ENCODE measurements at places on chromosomes 1 and 21.
A peak's percentile ranks its signal among the peaks of the same experiment; 100 is the strongest.

- DNase-seq: no peak
Observed at GRCh38 chr1:97796711-97797110, 124.1 kb downstream of the DPYD start.

GRCh38 chr1:174480324-174480723 is 32.6 kb downstream of the GPR52 start:
- no peak for DNase-seq

GRCh38 chr1:22845398-22845935 is 127.2 kb downstream of the LACTBL1 start:
- no peak for DNase-seq

DNA sequence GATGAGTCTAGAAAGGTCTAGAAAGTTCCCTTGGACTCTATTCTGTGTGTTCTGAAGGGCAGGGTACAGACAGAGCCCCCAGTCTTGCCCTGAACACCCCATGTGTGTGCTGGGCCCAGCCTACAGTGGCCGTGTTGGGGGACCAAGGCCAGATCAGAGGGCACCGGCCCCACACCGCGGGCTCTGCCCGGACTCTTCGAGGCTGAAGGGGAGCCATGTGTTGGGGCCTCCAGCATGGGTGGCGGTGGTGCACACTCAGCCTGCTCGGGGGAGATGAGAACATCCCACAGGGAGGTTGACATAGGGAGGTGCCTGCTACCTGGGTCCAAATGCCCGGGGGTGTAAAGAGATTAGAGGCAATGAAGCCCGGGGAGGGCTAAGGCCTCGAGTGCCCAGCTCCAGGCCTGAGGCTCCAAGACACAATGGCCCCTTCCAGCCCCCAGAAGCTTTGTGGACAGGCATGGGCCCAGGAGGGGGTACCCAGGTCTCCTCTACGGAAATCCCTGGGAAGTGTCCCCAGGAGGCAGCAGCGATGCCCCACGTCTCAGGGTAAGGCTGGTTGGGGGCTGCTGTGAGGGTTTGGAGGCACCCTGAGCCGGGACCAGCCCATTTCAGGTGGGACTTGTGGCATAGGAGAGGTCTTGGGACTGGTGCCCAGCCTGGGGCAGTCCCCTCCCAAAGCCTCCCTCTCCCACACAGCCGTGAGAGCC is 12.1 kb downstream of the ARHGEF16 start:
- no peak for DNase-seq

DNA sequence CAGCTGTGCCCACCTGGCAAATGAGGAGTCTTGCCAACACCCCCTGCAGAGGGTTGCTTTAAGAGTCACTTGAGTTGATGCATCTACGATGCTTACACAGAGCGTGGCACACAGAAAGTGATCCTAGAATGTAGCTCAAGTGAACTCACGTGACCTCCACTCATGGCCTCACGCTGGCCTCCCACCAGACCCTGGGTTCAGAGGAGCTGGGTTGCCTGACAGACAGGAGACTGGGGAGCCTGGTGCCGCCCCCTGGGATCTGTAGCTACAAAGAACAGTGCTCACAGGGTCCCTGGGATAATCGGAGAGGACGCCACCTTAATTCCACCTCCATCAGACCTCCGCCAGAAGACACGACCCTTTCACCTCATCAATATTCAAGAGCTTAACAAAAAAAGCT is 81.4 kb upstream of the CASZ1 start:
- DNase-seq: no peak

- DNase-seq: no peak
Observed at GRCh38 chr21:42199868-42200463, 19.0 kb upstream of the ABCG1 start.

DNA sequence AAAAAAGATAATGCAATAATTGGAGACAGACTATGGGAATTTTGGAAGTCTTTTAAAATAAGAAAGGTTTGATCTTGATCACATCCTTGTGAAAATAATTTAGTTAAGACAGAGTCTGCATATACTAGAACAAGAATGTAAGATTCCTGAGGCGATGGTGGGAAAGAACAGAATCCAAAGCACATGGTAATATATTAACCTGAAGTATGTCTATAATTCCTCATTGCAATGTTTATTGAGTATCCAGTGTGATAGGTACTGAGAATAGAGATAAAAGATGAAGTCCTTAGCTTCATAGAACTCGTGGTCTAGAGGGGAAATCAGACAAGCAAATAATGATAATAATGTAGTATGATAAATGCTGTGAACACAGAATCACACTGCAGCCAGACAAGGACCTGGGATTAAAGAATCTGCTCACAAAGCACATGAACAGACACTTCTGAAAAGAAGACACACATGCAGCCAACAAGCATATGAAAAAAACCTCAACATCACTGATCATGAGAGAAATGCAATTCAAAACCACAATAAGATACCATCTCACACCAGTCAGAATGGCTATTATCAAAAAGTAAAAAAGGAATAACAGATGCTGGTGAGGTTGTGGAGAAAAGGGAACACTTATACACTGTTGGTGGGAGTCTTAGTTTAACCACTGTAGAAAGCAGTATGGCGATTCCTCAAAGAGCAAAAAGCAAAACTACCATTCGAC is 6.9 kb upstream of the ANGPTL3 start:
- no peak for DNase-seq

- DNase-seq: no peak
Observed at GRCh38 chr1:168979276-168979675, 127.2 kb upstream of the ATP1B1 start.

GRCh38 chr21:16535102-16535422 is 805.3 kb downstream of the USP25 start:
- DNase-seq: peak; percentile 82

GRCh38 chr1:36818771-36819170 is 215.5 kb downstream of the GRIK3 start:
- DNase-seq: no peak

DNA sequence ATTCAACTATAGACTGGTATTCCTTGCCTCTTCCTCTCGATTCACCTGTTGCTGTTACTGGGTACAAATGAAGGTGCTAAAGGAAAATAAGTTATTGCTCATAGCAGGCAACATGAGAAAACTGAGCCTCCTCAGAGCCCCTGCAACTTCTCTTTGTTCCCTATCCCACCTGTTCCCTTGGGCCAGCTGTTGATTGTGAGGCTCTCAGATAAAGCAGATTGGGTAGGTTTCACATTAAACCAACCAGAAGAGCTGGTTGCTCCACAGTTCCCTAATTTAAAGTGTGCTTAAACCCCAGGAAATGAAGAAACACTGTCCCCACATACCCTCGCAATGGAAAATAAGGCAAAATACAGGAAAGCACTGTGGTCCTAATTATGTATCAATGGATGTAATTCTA is 4.8 kb downstream of the DEDD start:
- DNase-seq: no peak

DNA sequence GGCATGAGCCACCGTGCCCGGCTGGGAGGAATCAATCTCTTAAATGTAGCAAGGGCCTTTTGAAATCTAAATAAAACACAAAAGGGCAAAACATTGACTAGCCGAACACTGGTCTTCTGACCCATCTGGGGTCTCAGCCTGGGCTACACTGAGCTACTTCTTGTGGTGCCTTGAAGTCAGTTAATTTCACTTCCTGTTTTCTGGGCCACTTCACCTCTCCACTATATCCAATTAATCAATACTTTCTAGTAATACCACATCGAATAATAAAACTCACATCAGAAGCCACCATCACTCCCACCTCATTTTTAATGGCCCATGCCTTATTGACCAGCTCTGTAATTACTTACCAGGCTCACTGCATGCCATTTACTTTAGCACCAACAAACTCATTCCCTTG is 138.0 kb upstream of the SAMSN1 start:
- no peak for DNase-seq

DNA sequence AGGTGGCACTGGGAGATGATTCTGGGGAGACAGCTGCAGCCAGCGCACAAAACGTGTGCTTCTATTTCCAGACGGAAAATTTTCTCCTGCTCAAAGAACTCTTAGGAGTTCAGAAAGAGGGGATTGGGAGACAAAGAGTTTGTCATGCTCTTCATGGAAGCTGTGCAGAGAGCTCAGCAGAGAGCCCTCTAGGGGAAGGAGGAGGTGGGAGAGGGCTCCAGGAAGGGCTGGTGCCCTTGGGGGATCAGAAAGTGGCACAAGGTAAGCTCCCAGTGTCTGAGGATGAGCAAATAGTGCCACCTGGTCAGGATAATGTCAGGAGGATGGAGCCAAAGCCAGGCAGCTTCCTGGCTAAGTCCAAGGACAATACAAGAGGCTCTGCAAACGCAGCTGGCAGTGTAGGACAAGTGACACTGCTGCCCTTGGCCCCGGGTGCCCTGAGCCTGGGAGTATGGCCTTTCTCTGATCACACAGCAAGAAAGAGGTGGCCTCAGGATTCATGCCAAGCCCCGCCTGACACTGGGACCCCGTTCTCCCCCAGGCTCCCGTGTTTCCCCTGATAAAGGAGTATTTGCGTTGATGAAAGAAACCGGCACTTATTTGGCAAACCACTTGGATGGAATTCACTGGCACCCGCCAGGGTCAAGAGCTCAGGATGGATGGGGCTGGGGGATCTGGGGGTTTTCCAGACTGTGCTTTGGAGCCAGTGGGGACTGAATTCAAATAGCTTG is 254.0 kb downstream of the PTPRU start:
- DNase-seq: no peak

DNA sequence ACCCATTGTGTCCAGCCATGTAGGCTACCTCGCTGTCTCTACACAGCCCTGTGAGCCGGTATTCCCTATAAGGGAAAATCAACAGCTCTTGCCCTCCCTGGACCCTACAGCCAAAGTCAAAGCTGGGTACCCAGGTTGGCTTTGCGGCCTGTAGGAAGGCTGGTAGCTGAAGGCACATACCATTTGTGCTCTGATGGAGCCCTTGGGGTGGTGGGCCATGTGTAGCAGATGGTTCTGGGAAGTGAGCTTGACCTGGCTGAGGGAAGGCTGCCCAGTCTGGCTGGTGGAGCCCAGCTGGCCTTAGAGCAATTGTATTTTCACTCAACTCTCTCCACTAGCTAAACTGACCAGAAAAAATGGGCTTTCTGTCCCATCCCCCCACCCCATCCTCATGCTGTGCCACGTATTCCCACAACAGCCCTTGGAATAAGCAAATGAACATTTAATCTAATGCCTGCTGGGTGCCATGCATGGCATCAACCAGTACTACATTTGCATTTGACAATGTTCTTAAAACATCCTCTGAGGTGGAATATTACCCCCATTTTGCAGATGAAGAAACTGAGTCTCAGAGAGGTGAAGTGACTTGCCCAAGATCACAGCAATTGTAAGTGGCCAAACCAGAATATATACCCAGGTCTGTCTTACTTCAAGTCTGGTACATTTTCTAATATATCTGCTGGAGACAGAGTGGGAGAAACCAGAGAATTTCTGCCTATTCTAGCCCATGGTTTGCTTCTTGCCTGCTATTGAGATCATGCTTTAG is 56.8 kb downstream of the NDUFS5 start:
- no peak for DNase-seq

GRCh38 chr1:182205351-182206022 is 144.0 kb upstream of the ZNF648 start:
- DNase-seq: no peak

GRCh38 chr1:103197216-103197615 is 88.9 kb upstream of the COL11A1 start:
- no peak for DNase-seq

- no peak for DNase-seq
Observed at GRCh38 chr1:53878492-53879105, 11.0 kb downstream of the YIPF1 start.

DNA sequence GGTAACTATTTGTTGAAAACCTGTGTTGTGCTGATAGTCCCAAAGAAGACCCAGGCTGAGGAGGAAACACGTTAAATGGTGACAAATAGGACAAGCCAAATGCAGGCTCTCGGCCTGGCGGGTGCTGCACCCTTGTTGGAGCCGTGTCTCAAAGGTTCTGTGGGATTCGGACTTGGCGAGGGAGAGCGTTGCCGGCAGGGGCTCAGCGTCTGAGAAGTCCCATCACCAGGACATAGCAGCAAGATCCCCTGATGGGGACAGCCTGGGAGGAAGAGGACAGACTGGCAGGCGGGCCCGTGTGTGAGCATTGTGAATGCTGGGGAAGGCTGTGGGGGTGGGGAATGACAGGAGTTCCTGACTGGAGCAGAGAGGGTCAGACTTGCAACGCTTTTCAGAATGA is 142.5 kb downstream of the PGBD5 start:
- DNase-seq: no peak

GRCh38 chr21:44483288-44484237 is 28.3 kb downstream of the LRRC3 start:
- DNase-seq: no peak

GRCh38 chr21:43192501-43193081 is 23.8 kb downstream of the CRYAA start:
- DNase-seq: no peak

DNA sequence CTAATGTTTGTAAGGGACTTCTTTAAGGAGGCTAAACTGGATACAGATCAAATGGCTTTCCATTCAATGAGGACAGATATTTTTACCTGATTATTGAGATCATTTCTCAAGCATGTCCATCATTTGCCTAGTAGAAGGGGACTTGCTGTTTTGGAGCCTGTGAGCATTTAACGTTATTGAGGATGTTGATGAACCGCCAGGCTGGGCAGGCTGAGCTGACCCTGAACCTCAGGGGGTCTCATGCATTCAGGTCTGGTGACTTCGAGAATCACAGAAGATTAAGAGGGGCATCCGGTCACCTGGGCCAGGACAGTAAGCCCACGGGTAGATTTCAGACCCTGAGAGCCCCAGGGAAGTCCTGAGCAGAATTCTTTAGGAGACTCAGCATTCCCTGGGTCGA is 63.1 kb downstream of the BACE2 start:
- DNase-seq: no peak

DNA sequence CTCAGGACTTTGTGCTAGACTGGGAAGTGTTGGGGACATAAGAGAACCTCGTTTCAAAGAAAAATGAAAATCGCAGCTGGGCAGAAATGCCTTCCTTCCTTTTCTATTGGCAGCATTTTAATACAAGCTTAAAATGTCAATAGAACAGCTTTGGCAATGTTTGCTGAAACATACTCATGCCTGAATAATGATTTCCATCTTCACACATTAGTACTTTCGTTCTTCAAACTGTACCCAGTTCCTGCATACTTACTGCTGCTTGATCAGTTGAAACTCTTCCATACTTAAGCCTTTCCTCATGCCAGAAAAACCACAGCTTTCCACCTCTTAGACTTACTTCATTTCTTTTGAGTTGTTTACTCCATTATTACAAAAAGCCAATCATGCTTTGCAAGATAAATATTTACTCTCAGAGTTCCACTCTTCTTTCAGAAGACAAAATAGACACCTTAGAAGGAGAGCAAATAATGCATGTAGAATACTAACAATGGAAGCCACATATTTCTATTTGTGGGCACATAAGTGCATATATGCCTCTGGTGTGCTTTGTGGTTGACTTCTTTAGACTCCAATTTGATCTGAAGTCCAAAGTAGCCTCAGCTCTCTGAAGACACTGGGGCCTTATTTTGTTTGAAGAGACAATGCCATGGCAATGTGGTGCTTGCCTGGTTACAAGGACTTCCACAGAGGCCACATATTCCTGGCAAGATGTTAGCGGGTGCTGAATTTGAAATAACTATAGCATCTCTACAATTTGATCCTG is 22.7 kb upstream of the CD55 start:
- no peak for DNase-seq

- no peak for DNase-seq
Observed at GRCh38 chr1:9849691-9850441, 26.1 kb upstream of the CLSTN1 start.

GRCh38 chr1:36238433-36238832 is 14.2 kb downstream of the THRAP3 start:
- DNase-seq: no peak

Measured in tibial nerve (tissue), 4 donors.